Astrocyte of the spinal cord (primary cell): ENCODE measurements at places on chromosomes 16 and 17.
A peak's percentile ranks its signal among the peaks of the same experiment; 100 is the strongest.

- no peak for DNase-seq
These were observed 10.9 kb upstream of the FOXJ1 start for GRCh38 chr17:76151896-76152454.

DNA sequence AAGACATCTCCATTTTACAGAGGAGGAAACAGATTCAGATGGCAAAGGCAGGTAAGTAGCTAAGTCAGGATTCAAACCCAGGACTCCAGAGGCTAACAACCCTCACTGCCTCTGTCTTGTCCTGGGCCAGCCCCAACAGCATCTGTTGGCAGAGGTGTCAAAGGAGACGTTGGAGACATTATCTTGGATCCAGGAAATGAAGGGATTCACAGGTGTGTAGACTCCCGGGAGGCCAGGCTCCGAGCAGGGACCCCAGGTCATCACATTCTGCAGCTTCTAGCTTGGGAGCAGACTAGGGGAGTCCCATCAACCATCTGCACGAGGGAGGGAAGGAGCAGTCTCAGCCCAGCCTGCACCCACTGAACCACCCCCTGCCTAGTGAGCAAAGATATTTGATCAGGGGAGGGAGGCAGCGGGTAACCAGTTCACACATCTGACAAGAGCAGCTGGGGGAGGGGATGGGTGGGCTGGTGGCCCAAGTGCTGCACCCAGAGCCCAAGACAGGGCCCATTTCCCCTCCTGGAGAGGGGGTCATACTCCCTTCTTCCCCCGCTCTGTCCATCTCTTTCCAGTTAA lies 1.0 kb upstream of the B9D1 start:
- no peak for DNase-seq

GRCh38 chr16:86257546-86257945 lies 252.8 kb upstream of the FOXF1 start:
- no peak for DNase-seq

- no peak for DNase-seq
These were observed 5.5 kb upstream of the PIEZO1 start for GRCh38 chr16:88790312-88791211.

- DNase-seq = no peak
These were observed 82.2 kb upstream of the CDC42EP4 start for GRCh38 chr17:73393962-73394361.

DNA sequence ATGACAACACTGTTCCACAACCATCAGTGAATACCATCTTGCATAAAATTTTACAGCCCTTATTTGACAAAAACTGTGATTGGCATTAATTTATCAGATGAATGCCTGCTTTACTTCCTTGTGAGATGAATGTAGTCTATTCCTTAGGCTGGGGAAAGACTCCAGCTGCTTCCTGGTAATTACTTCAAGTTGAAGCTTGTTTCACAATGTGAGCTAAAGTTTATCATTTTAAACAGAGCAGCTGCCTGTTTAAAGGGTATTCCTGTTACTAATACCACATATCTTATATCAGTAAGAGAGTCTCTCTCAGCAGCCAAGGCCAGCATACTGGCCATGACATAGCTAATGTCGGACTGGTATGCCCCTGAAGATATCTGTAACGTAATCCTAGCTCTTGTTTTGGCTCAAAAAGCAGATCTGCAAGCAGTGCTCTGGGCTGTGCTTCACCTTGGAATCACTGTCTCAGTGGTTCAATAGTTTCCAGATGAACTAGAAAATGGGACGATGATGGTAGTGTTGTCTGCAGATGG lies 13.2 kb upstream of the ARL2BP start:
- no peak for DNase-seq

- DNase-seq = no peak
These were observed 32.0 kb downstream of the CCDC182 start for GRCh38 chr17:57713140-57713539.

- DNase-seq = no peak
These were observed 21.2 kb upstream of the CYTH1 start for GRCh38 chr17:78803186-78803845.

- DNase-seq = no peak
These were observed 86.7 kb downstream of the RMI2 start for GRCh38 chr16:11431915-11432465.

DNA sequence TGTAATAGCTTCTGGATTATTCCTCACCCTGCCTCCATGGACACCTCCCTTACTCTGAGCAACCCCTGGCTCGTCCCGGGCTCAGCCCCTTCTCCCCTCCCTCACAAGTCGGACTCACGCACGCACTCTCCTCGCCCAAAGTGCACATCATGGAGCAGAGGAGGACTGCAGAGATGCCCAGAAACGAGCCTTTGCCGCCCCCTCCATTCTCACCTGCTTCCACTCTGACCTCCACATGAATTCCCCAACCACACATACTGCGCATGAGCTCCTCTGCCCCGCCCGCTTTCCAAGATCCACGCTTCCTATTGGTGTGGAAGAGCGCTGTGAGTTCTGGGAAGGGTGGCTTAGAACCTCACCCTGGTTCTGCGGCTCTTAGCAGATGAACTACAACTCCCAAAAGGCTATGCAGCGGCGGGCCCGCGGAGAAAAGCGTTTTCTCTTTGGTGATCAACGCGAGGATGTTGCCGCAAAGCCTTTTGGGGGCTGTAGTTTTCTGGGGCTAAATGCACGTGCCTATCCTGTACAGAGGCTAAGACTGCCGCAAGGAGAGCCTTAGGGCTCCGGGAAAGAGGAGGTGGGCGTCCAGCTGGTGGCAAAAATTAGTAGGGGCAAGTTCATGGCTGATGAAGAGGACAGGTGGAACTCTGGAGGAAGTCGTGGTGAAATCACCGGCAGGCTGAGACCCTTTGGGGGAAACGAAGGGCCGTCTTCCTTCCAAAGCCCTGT lies at the start of gene PHB1:
Gene PHB1 (minus strand): TSS at position 261 of the 729 bp plus-strand sequence. CDS start 1,618 bp downstream, outside the sequence.
- DNase-seq = peak; percentile 98

GRCh38 chr17:5413682-5414081 lies 5.8 kb downstream of the NUP88 start:
- DNase-seq = peak; percentile 88
